ENCODE measurements at places on chromosomes 2 and 18.

DNA sequence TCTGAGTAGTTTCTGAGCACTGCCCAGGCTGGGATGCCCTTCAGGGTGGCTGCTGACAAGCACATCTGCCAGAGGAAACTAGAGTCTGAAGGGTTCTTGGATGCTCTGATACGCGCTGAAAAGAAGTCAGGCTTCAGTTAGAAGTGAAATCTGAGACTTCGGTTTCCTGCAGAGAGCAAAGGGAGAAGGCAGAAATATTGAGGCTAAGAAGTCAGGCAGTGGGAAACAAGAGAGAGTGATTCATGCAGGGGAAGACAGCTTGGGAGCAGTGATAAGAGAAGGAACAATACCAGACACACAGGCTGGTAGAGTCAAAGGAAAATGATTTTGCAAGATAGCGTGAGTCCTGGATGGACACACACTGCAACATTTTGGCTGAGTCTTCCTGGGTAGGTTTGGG is 51.0 kb upstream of the BOD1L2 start:
- no peak for DNase-seq

- no peak for DNase-seq
Measured at GRCh38 chr2:48512571-48512970, 17.4 kb upstream of the STON1 start.

GRCh38 chr2:160076241-160076640 is 13.8 kb upstream of the PLA2R1 start:
- no peak for DNase-seq

DNA sequence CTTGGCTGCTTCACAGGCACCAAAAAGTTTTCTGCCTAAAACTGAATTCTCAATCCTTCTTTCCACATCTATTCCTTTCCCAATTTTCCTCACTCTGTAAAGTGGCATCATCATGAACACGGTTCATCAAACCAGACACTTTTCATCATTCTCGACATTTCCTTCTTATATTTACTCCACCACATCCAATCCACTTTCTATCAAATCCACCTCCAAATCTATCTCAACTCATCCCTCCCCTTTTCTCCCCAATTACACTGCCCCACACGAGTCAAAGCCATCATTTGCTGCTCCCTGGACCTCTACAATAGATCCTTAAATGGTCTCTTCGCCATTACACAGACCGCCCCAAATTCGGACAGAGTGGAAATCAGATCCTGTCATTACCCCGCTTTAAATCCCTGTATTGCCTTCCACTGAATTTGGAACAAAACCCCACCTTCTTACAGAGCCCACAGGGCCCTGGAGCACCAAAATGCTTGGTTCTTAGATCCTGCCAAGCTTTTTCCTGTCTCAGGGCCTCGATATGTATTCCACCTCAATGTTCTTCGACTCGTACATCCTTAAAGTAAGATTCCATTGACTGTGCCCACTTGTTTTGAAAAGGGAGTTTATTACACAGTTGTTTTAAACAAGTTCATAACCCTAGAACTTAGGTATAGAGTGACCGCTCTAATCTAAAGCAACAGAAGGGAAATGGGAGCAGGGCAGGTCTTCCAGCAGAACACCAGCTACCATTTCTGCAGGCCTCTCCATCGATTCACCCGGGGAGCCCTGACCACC is 856 bp downstream of the ACAA2 start:
- DNase-seq: no peak

DNA sequence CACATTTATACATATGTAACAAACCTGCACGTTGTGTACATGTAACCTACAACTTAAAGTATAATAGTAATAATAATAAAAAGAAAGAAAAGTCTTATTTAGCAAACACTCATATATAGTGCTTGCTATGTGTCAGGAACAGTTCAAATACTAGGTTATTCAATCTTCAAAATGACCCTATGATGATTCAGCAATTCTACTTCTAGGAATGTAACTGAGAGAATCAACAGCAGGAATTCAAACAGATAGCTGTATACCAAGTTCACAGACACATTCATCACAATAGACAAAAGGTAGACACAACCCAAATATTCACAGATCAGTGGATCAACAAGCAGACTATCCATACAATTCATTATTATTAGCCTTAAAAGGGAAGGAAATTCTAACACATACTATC is 69.5 kb downstream of the MYO5B start:
- DNase-seq: no peak

DNA sequence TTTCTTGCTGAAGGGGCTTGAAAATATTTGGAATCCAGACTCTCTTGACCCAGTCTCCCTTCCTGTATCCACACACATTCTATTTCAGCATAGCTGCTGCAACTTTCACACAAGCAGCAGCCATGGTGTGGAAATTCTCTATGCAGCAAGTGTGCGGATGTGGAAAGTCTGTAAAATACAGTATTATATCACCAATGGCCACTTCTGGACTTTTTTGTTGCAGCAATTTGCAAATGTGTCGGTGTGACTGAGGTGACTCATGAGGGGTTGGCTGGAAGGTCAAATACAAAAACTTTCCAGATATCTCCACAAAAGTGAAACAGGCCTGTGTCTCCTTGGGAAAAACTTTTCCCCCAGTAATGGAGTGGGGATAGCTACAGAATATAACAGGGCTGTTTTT is 299.3 kb upstream of the GYPC start:
- DNase-seq: no peak

DNA sequence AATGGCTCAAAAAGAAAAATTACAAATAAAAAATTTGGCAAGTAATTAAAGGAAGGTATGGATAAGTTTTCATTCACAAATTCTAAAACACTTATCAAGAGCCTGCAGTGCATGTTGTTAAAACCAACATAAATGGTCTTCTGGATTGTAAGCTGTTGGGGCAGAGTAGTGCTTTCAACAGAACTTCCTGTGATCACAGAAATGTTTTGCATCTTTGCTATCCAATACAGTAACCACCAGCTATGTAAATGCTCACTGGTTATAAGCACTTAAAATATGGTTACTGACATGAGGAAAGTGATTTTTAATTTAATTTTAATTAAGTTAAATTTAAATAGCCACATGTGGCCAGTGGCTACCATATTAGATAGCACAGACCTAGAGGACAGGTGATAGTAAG is 133.1 kb downstream of the NBAS start:
- DNase-seq: no peak

- DNase-seq: no peak
Measured at GRCh38 chr2:36528274-36528673, 69.7 kb downstream of the FEZ2 start.

GRCh38 chr2:98828369-98828744 is 97.4 kb upstream of the MGAT4A start:
- no peak for DNase-seq
